ENCODE measurements at places on chromosomes 2 and 18. TPM values are rescaled to one million over a fixed set of nuclear protein-coding genes. Genes with fewer than 3 reads are reported as not detected.

Gene ACTG2
- polyA plus RNA-seq, result 6.6 TPM

Gene FBXO48
- polyA plus RNA-seq, result 0.48 TPM

Gene NPPC
- polyA plus RNA-seq, result not detected

Gene NGEF
- 0.11 TPM for polyA plus RNA-seq

Gene HOXD3
- 3.3 TPM for polyA plus RNA-seq

Gene ACMSD
- not detected for polyA plus RNA-seq

Gene CCDC68
- polyA plus RNA-seq, result 1.8 TPM

Gene VIL1
- not detected for polyA plus RNA-seq

Gene SULT1C4
- 2.2 TPM for polyA plus RNA-seq

Gene TSHZ1
- 4.8 TPM for polyA plus RNA-seq

Gene HNRNPLL
- 14.1 TPM for polyA plus RNA-seq

Gene FBXO36
- polyA plus RNA-seq, result 1.6 TPM

Gene LOXHD1
- 0.73 TPM for polyA plus RNA-seq

Gene LOXL3
- 2.8 TPM for polyA plus RNA-seq

Gene NRBP1
- 65.7 TPM for polyA plus RNA-seq

Gene FMNL2
- polyA plus RNA-seq, result 22.3 TPM

Gene DSG1
- polyA plus RNA-seq, result 0.01 TPM

Gene SYT4
- polyA plus RNA-seq, result 0.43 TPM

Gene SOX11
- not detected for polyA plus RNA-seq

Gene SLC19A3
- polyA plus RNA-seq, result 76.7 TPM

Gene CRYGD
- not detected for polyA plus RNA-seq

Gene PPP1R1C
- 0.85 TPM for polyA plus RNA-seq
